Naive thymus-derived CD8-positive, alpha-beta T cell (primary cell): ENCODE measurements at places on chromosomes 2 and 18. TPM values are rescaled to one million over a fixed set of nuclear protein-coding genes. Genes with fewer than 3 reads are reported as not detected.
A peak's percentile ranks its signal among the peaks of the same experiment; 100 is the strongest.

ANTXR1 gene
- total RNA-seq: 0.08 TPM

CEBPZOS gene
- total RNA-seq: 42.3 TPM

CEP76 gene
- total RNA-seq: 11.9 TPM

ASXL2 gene
- total RNA-seq: 56.6 TPM

IL1R2 gene
- not detected for total RNA-seq

SIX3 gene
- not detected for total RNA-seq

LMAN1 gene
- 40.7 TPM for total RNA-seq

PKP4 gene
- 25.7 TPM for total RNA-seq

PROKR1 gene
- not detected for total RNA-seq

- no peak overlapping the region for H3K4me3 ChIP-seq
- H3K27ac ChIP-seq: no peak overlapping the region
- H3K36me3 ChIP-seq: peaks cover 10% of the 10 kb centered on the region
- no peaks in the 10 kb centered on the region for H3K4me1 ChIP-seq
- no peaks in the 10 kb centered on the region for H3K27me3 ChIP-seq
- no peak for DNase-seq
Measured at GRCh38 chr2:47541848-47542450, 139.0 kb downstream of the MSH2 start.

DNA sequence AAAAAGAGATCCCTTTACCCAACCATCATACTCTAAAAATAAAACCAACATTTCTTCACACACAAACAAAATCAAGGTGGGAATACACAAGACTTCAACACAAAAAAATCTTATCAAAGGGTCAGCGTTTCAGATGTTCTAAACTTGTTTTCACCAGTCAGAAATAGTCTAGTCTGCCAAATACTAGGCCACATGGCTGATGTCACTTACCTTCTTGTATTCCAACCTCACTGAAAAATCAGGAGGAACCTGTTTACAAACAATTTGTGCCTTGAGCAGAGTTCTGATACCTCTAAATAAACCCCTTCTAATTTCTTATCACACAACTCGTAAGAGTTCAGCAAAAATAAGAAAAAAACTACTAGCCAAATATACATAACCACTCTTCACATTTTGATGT, 20.1 kb downstream of the FEZ2 start:
- peaks cover 80% of the 10 kb centered on the region for H3K36me3 ChIP-seq
- H3K27me3 ChIP-seq: no peaks in the 10 kb centered on the region
- H3K4me1 ChIP-seq: peaks cover 13% of the 10 kb centered on the region
- no peak overlapping the region for H3K27ac ChIP-seq
- DNase-seq: no peak

DNA sequence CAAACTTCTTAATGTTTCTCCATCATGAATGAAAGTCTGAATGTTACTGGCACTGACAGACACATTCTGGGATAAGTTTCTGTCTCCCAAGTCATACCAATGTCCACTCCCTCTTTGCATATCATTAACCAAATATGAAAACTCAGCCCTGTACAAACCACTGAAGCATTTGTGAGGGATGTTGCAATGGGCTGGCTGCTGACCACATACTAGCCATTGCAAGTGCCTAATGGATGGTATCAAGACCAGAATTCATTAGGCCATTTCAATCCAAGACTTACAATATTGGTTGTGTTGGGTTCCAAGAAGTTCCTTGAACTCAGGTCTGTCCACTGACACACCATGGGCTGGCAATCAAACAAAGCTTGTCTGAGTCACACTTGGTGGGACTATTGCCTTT, 73.8 kb downstream of the CBLN2 start:
- no peak for DNase-seq
- no peaks in the 10 kb centered on the region for H3K36me3 ChIP-seq
- H3K27me3 ChIP-seq: no peaks in the 10 kb centered on the region
- no peak overlapping the region for H3K4me3 ChIP-seq
- H3K27ac ChIP-seq: no peak overlapping the region

- H3K27ac ChIP-seq: no peak overlapping the region
- no peaks in the 10 kb centered on the region for H3K27me3 ChIP-seq
- DNase-seq: no peak
- H3K4me3 ChIP-seq: no peak overlapping the region
- no peaks in the 10 kb centered on the region for H3K36me3 ChIP-seq
Measured at GRCh38 chr2:74668087-74668486, 14.0 kb downstream of the SEMA4F start.

DNA sequence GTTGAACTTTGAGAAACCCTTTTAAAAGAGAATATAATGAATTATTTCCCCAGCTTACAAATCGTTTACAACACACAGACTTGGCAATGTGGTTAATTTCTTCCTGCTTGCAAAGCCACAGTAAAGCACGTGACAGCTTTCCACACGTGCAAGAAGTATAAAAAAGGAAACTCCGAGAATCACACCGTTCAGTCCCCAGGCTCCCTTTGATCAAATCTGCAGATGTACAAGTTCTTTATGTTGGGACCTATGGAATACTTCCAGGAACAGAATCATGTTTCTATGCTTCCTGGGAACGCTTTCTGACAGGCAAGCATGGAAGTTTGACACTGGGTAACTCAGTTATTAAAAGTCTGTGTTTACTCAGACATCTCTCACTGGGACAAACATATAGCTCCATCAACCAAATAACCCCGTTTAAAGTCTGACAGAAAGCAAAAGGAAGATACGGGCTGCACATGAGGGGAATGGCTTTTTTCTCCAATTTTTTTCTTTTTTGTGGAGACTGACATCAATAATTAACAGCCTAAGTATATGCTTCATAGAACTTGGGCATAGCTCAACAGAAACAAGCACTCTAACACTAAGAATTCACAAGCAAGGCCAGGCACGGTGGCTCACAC, 134.8 kb downstream of the EIPR1 start:
- H3K27ac ChIP-seq: peak overlapping the region; percentile 72
- H3K27me3 ChIP-seq: no peaks in the 10 kb centered on the region
- H3K4me3 ChIP-seq: peak overlapping the region; percentile 63
- DNase-seq: peak; percentile 31

DNA sequence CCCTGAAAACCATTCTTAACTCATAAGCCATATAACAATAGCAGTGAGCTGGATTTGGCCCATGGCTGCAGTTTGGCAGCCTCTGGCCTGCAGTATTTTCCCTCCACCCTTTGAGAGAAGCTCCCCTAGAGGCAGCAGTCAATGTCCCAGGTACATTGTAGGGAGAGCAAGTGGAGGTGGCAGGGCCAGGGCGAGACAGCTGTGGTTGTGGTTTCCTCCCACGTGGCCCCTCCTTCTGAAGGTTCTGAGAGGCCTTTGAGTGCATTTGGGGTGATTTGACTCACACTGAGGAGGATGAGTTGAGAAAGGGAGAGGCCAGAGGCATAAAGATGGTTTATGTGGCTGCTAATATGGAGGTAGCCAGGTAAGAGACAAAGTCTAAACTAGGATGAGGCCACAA, 45.5 kb upstream of the LDAH start:
- H3K4me1 ChIP-seq: peaks cover 6% of the 10 kb centered on the region
- no peak overlapping the region for H3K4me3 ChIP-seq
- H3K36me3 ChIP-seq: no peaks in the 10 kb centered on the region
- DNase-seq: no peak
- H3K27me3 ChIP-seq: peaks cover 14% of the 10 kb centered on the region

DNA sequence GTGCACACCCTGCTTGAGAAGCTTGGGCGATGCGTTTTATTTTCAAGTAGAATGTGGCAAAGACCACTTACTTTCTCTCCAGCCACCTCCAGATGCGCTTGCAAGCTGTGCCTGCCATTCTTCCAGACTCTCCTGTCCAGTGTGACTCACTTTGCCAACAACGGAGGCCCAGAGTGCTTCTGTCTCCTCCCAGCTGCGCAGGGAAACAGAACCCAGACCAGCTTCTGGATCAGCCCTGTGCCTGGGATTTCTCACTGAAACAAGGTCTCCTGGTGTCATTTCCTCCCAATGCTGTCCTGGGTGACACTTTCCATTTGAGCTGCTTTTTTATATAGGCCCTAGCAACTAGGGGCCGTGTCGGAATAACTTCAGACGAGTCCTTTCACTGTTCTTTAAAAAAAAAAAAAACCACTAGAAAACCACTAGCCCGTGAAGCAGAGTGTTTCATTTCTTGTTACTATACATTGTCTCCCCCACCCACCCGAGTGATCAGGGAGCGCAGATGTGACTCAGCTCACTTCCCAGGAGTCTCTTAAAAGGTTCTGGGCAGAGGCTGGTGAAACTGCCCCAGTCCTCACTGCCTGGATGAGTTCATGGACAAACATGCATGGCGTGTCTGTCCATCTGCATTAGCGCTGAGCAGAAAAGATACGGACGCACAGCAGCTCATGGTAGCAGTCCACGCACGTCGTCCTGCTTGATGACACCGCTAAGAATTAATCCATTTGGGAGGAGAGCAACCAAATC, 25.3 kb upstream of the RPL31 start:
- peaks cover 47% of the 10 kb centered on the region for H3K36me3 ChIP-seq
- no peak overlapping the region for H3K4me3 ChIP-seq
- peaks cover 4% of the 10 kb centered on the region for H3K27me3 ChIP-seq
- H3K4me1 ChIP-seq: no peaks in the 10 kb centered on the region

GRCh38 chr2:216147172-216148131, 38.3 kb downstream of the XRCC5 start:
- no peak overlapping the region for H3K4me3 ChIP-seq
- no peaks in the 10 kb centered on the region for H3K27me3 ChIP-seq
- no peak for DNase-seq
- peaks cover 31% of the 10 kb centered on the region for H3K4me1 ChIP-seq
- H3K36me3 ChIP-seq: peaks cover 10% of the 10 kb centered on the region
- peak overlapping the region; percentile 81 for H3K27ac ChIP-seq

DNA sequence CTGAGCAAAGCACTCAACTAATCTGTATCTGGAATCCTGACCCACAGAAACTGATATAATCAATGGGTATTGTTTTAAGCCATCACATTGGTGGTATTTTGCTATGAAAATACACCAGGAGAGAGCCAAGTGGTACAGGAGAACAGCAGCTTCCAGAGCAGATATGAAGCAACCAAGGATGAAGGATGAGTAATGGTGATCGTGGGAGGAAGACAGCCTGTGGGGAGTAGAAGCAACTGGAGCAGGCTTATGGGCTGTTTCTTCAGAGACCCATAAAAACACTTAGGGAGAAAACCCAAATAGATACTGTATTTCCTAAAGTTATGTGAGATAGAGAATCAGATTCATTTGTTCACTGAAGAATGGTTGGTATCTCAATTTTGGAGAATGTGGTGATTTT, 330.8 kb downstream of the NUP35 start:
- no peaks in the 10 kb centered on the region for H3K4me1 ChIP-seq
- no peak overlapping the region for H3K4me3 ChIP-seq
- H3K27me3 ChIP-seq: no peaks in the 10 kb centered on the region

DNA sequence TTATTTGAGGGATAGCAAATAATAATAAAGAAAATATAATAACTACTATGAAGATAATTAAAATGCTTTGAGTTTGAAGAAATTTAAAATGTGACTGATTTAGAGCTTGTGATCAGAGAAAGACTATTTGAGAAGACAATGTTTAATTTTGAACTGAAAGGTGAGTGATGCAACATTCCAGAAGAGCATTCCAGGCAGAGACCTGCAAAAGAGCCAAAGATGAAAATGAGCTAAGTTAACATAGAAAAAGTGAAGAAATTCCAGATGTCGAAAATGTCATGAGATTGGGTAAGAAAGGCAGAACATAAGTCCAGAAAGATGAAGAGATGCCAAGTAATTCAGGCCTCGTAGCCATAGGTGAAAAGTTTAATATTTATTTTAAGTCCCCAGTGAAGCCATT, 215.8 kb downstream of the FSIP2 start:
- no peaks in the 10 kb centered on the region for H3K27me3 ChIP-seq
- H3K27ac ChIP-seq: no peak overlapping the region
- no peaks in the 10 kb centered on the region for H3K4me1 ChIP-seq
- no peak overlapping the region for H3K4me3 ChIP-seq

- H3K36me3 ChIP-seq: no peaks in the 10 kb centered on the region
- no peak overlapping the region for H3K27ac ChIP-seq
- no peaks in the 10 kb centered on the region for H3K4me1 ChIP-seq
Measured at GRCh38 chr18:29465526-29465925, 1288.6 kb upstream of the CDH2 start.
